ENCODE measurements at places on chromosomes 1 and 21.
A peak's percentile ranks its signal among the peaks of the same experiment; 100 is the strongest.

DNA sequence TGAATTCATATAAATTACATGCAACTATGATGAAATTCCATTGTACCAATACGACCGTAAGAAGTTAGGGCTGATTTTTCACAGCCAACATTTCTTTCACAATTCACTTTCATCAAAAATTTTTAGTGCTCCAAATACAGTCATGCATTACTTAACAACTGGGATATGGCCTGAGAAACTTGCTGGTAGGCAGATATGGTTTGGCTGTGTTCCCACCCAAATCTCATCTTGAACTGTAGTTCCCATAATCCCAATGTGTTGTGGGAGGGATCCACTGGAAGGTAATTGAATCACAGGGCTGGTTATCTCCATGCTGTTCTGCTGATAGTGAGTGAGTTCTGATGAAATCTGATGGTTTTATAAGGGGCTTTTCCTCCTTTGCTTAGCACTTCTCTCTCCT lies 244.4 kb downstream of the AKT3 start:
- DNase-seq = no peak

GRCh38 chr1:23422941-23423340 lies 1.6 kb downstream of the TCEA3 start:
- no peak for DNase-seq

DNA sequence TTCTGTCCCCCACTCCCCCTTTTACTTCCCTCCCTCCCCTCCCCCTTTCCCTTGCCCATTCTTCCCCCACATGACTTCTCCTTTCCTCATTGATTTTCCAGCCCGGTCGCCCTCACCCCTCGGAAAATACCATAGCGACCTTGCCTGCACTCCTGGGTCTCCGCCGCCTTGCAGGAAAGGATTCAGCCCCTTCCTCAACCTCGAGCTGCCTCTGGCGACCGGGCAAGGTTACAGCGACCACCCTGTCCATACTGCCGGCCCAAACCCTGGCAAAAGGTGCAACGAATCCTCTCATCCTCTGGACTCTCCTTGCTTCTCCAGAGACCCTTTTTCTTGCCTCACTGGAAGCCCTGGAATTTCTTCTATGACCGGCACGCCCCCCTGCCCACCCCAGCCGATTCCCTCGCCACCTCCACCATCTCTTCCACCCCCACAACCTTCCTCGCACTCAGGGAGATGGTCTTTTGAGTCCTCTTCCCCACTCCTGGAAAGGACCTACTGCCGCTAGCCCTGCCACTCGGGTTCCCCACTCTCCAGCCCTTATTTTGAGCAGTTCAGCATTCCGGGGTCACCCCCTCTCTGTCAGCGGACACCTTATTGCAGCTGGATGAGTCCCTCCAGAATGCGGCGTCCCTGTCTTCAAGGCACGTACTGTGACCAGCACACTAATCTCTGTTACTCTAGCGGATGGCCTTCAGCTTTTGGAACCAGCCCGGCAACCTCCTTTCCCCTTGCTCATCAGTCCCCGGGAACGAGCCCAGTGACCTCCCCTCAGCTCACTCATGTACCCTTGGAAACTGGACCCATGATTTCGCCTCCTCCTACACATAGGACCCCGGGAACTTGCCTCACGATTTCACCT lies 846 bp downstream of the NSUN4 start:
- DNase-seq = no peak

DNA sequence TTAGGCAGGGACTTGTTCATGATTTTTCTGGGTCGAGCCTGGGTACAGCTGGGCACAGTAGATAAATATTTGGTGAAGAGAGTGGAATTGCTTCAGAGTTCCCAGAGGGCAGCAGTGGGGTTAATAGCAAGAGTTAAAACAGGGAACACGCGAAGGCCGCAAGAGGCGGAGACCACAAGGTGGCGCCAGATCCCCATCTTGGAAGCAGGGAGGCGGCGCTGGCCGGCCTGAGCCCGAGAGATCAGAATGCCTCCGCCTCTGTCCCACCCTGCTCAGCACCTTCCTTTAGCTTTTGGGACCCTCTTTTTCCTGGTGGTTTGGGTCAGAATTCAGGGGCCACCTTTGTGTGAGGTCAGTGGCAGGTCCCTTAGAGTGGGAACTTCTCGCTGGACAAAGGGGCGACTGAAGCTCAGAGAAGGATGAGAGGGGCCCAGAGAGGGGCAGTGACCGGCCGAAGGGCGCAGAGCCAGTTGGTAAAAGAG lies 6.5 kb upstream of the PADI2 start:
- DNase-seq = peak; percentile 65

- DNase-seq = peak; percentile 63
Measured at GRCh38 chr1:44808938-44809917, 905 bp downstream of the BTBD19 start.

GRCh38 chr1:170885551-170885950 lies 49.8 kb upstream of the MROH9 start:
- DNase-seq = no peak

DNA sequence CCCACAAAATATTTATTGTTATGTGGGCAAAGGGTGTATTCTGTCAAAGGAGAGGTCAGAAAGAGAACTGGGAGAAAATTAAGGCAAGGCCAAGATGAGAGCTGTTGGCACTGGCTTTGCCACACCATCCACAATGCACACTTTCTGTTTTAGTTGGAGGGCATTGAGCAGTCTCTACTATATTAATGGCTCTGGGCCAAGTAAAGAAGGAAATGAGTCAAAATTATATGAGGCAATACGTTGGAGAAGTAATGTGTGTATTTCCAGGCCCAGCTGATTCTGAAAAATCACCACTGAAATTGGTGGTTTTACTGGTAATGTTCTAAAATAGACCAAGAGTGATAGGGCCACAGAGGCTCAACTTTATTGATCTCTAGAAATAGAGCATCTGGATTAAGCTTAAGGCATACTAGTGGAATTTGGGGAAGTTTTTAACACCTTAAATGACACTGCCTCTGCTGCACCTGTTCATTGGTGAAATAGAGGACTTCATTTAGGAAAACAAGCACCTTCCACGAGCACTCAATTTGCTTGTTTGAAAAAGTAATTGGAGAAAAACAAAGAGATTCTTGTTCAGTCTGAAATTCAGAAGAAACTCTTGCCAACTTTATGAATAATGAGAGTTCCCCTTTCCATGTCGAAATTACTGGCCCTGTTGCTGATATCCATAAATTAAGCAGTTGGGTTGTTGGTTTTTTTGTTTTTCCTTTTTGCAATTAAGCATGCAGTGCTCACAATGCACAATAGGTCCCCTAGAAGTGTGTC lies 424.9 kb downstream of the ADGRL2 start:
- no peak for DNase-seq

GRCh38 chr1:226422478-226422877 lies 14.6 kb upstream of the PARP1 start:
- DNase-seq = no peak
